ENCODE measurements at places on chromosomes 1 and 21. TPM values are rescaled to one million over a fixed set of nuclear protein-coding genes. Genes with fewer than 3 reads are reported as not detected.

Gene CNR2
- total RNA-seq: not detected

Gene MYOG
- total RNA-seq: not detected

Gene SLC9C2
- total RNA-seq: not detected

Gene TNFRSF25
- 1.0 TPM for total RNA-seq

Gene STXBP3
- total RNA-seq: 60.2 TPM

Gene LPAR3
- total RNA-seq: 33.5 TPM

Gene COA7
- 14.9 TPM for total RNA-seq

Gene CEP104
- total RNA-seq: 23.1 TPM

Gene GSTM1
- 0.15 TPM for total RNA-seq

Gene PFDN2
- 17.0 TPM for total RNA-seq

All from smooth muscle cell of trachea (primary cell).